ENCODE measurements at places on chromosomes 6 and 20.
A peak's percentile ranks its signal among the peaks of the same experiment; 100 is the strongest.

GRCh38 chr6:98976674-98977385 lies 29.1 kb upstream of the FBXL4 start:
- no peak for DNase-seq

DNA sequence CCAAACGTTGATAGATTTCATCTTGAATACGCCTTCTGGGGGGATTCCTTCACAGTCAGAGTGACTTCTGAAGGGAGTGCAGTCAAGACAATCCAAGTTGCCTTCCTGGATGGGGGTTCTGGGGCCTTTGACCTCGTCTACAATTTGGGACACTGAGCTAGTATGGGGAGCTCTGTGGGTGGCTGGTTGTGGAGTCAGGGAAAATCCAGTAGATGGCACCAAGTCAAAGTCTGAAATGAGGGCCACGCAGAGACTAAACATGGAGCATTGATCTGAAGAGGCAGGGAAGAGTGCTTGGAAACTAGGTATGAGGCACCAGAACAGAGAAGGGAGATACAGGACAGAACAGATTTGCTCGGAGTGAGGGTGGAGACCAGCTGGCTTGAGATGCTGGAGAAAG lies 43.6 kb upstream of the CCN6 start:
- DNase-seq = no peak

- DNase-seq = no peak
These were observed 986.3 kb downstream of the TFAP2A start for GRCh38 chr6:9428421-9429172.

DNA sequence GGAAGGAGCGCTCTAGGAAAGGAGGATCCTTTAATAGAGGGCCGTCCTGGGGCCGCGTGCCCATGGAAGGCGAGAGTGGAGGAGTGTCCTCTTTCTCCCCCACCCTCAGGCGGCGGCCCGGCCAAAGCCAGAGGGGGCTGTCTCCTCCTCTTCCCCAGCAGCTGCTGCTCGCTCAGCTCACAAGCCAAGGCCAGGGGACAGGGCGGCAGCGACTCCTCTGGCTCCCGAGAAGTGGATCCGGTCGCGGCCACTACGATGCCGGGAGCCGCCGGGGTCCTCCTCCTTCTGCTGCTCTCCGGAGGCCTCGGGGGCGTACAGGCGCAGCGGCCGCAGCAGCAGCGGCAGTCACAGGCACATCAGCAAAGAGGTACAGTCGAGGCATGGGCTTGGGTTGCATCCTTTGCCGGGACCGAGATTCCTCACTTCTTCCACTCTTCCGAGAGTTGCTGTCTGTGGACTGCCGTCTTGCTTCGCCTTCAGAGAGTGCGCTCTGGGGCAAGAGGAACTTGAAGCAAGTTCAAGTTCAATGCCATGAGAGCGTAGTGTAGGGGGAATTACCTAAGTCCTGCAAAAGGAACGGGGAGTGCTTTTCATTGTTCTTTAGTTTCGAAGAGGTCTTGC lies at the start of gene LAMA2:
Gene LAMA2 (plus strand): TSS at position 148 of the 621 bp plus-strand sequence. CDS start 108 bp downstream, at position 256.
- no peak for DNase-seq

- DNase-seq = peak; percentile 15
These were observed at the start of gene DSP for GRCh38 chr6:7541175-7542064. Gene DSP (plus strand): TSS chr6:7541671. CDS start chr6:7541916, 245 bp downstream.

DNA sequence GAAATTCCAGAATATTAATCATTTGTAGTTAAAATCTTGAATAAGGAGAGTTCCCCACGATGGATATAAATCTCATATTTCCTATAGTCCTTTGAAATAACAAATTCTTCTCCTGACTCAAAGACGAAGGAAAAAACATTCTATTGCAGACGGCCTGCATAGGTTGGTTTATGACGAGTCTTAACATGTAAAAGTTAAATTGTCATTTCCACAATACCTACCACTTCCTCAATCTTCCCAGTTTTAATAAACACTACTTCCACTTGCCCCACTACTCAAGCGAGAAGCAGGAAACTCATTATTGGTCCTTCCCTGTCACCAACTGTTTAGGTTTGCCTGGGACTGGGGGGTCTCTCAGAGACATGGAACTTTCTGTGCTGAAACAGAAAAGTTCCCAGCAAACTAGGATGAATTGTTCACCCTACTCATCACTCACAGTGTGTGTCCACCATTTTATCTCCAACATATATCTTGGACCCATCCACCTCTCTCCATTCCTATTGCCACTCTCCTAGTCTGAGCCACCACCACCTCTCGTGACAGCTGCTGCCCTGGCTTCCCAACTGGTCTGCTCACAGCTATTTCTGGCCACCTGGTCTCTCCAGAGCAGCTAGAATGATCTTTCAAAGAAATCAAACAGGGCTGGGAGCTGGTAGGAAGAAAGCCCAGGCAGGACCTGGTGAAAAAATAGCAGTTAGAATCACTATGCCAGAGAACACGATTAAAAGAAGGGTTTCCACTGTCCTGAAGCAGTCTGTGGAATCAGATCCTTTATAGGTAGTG lies 15.1 kb upstream of the ZSCAN9 start:
- no peak for DNase-seq

DNA sequence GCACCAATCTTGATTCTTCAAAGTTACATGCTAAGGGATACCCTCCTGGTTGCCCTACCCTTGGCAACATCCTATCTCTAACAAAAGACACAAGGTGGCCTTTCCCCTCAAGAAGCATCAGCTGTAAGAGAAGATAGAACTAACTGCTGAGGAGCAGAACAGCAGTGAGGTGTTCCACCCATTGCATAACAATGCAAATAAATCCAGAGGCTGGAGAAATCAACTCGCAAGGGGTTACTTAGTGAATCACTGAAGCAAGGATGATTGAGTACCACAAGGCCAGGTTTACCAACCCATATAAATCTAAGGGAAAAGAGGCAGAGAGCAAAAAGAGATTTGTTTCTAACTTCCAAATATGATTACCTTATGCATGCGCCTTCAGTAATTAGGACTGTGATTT lies 36.7 kb downstream of the F13A1 start:
- DNase-seq = no peak

DNA sequence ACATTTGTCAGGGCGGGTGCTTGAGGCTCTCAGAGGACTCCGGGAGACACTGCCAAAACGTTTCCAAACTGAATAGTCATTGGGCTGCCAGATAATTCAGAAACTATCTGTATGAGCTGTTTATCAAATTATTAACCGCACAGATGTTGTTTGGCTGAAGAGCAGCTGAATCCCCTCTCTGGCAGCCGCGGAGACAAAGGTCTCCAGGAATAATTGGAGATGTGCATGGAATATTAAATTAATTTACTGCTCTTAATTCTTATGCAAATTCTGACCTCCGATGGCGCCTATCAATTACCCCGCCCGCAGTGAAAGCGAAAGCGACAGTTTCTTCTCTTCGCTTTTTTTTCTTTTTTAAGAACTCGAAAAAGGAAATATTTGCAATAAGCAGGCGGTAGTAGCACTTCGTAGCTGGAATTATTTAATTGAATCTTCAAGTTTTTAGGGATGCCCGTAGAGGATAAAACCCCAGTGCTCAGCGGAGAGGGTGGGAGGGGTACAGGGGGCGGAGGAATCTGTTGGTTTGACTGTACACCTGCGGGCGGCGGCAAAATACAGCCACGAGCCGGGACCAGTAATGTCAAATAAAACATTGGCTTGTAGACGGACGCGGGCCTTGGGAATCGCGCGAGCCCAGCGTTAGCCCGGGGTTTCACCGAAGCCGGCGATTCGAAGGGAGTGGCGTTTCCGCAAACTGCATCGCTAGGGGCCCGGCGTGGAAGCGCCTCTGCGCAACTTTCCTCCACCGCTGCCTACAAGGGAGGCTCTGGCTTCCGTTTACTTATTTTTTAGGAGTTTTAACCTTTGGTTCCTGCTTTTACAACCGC lies 6.2 kb downstream of the LINC00237 start:
- DNase-seq = peak; percentile 33

DNA sequence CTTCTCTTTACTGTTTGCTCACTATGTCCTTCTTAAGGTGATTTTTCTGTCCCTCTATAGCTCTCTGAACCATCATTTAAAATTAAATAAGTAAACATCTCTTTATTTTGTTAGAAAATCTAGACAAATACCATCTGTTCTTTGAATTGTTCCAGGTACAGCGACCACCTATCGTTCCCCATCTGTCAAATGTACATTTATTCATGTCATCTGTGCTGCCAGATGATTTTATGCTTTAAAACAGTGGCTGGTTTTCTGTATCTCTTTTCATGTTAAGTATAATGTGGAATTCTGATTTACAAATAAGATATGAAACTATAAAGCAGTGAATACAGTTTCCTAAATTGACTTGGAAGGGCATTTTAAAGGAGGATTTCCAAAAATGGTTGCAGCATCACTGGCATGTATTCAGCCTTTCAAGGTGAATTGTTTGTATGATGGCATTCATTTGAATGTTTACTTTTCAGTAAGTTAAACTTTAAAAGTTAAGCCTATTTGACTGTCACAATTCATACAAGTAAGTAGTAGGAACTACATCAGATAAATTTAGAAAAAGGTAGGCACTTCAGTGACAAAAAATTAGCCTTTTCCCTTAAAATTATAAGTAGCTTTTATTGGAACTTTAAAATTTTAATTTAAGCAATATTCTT lies 92.6 kb upstream of the CLVS2 start:
- no peak for DNase-seq

Measured in stimulated activated naive CD4-positive, alpha-beta T cell treated with Interleukin-2 at 50 U/mL for 16 hours (primary cell).